ENCODE measurements at places on chromosomes 1 and 21. TPM values are rescaled to one million over a fixed set of nuclear protein-coding genes. Genes with fewer than 3 reads are reported as not detected.

Gene PRAMEF4
- not detected for total RNA-seq

Gene GABPA
- 29.0 TPM for total RNA-seq

Gene TRIM17
- under 0.01 TPM for total RNA-seq

Gene AMY1B
- not detected for total RNA-seq

Gene PKP1
- total RNA-seq, result 0.30 TPM

Gene HNRNPU
- 378 TPM for total RNA-seq

Gene KCNA3
- total RNA-seq, result not detected

Gene AADACL4
- not detected for total RNA-seq

Gene ZYG11A
- not detected for total RNA-seq

Gene ST6GALNAC3
- total RNA-seq, result 2.5 TPM

Gene C1orf198
- total RNA-seq, result 41.4 TPM

Gene ANGPTL3
- total RNA-seq, result not detected

Gene FCGR1A
- total RNA-seq, result not detected

Gene GPR153
- 7.1 TPM for total RNA-seq

Gene CD34
- 0.05 TPM for total RNA-seq

Gene BNIPL
- total RNA-seq, result 0.30 TPM

Gene A3GALT2
- not detected for total RNA-seq

Gene TDRKH
- 5.6 TPM for total RNA-seq

Gene CELA2A
- not detected for total RNA-seq

Gene ILDR2
- not detected for total RNA-seq

Gene CNR2
- total RNA-seq, result not detected

Gene NR1I3
- not detected for total RNA-seq

Gene SLC25A34
- total RNA-seq, result 0.69 TPM

Gene GREM2
- 0.59 TPM for total RNA-seq

Gene C1orf35
- total RNA-seq, result 6.2 TPM

Gene RAP1GAP
- 0.89 TPM for total RNA-seq

Gene SLC44A5
- total RNA-seq, result under 0.01 TPM

Gene SUCO
- 52.5 TPM for total RNA-seq

Gene S100A2
- 1.4 TPM for total RNA-seq

Gene TDRD5
- not detected for total RNA-seq

Gene FCRL4
- not detected for total RNA-seq

Gene POGK
- 29.0 TPM for total RNA-seq

Gene HCRTR1
- total RNA-seq, result 0.14 TPM

Gene MAD2L2
- 26.7 TPM for total RNA-seq

Gene GBP5
- not detected for total RNA-seq

Gene CHTOP
- total RNA-seq, result 31.8 TPM

Gene LCE6A
- not detected for total RNA-seq

Gene MIGA1
- total RNA-seq, result 18.7 TPM

Gene WNT9A
- 0.30 TPM for total RNA-seq

Gene LCE2C
- not detected for total RNA-seq

Gene INSRR
- total RNA-seq, result not detected

Gene CFHR2
- total RNA-seq, result not detected

Gene SPRR2G
- total RNA-seq, result not detected

Gene KTI12
- 11.9 TPM for total RNA-seq

Gene LAMC2
- total RNA-seq, result 594 TPM

Gene CLCA4
- total RNA-seq, result not detected

Gene APOBEC4
- not detected for total RNA-seq

Gene ADAMTSL4
- total RNA-seq, result 2.7 TPM

Gene TRPM2
- total RNA-seq, result not detected

Gene SH2D2A
- total RNA-seq, result not detected

Gene NBPF4
- total RNA-seq, result not detected

Gene GIPC2
- total RNA-seq, result 1.2 TPM

Gene FLG2
- total RNA-seq, result not detected

Gene FMO1
- not detected for total RNA-seq

Gene LUZP1
- 34.1 TPM for total RNA-seq

Gene DNMT3L
- not detected for total RNA-seq

Gene TMEM240
- 2.9 TPM for total RNA-seq

Gene GPR52
- 0.59 TPM for total RNA-seq
